ENCODE measurements at places on chromosomes 5 and 9.

DNA sequence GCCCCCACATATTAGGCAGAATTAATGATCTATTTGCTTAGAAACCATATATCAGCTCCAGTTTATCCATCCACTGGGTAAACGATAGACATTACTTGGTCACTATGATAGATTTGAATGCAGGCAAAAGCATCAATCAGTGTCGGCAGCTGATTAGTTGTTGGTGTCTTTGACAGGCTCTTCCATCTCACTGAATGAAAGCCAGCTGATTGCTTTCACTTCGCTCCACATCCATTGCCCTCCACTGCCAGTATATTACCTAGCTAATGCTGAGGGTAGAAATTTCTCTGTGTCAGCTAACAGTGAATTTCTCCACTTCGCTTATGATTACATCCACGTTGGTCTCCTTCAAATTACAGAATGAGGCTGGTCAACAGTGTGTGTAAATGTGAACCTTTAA, 821.3 kb upstream of the TYRP1 start:
- DNase-seq: no peak

DNA sequence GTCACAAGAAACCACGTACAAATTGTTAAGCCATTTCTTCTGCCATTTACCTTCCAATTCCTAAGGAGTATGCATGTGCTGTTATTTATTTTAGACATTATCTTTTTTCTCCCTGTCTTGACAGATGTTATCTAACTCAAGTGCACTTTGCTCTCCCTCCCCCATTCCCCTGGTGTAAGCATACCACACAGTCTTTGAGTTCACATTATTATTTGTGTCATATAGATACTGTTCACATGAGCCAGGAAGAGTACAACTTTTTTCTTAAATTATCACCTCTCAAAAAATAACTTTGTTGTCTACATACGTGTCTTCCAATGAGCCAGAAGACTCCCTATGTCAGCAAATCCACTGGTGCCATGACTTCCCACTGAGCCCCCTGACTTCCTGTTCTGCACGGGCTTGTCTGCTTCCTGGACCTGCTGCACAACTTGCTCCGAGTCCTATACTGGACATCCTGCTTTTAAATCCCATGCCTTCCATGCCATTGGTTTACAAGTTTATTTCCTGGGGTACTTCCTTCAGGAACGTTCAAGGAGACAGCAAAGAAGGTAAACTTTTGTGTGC, 19.9 kb upstream of the FAM120A start:
- no peak for DNase-seq

DNA sequence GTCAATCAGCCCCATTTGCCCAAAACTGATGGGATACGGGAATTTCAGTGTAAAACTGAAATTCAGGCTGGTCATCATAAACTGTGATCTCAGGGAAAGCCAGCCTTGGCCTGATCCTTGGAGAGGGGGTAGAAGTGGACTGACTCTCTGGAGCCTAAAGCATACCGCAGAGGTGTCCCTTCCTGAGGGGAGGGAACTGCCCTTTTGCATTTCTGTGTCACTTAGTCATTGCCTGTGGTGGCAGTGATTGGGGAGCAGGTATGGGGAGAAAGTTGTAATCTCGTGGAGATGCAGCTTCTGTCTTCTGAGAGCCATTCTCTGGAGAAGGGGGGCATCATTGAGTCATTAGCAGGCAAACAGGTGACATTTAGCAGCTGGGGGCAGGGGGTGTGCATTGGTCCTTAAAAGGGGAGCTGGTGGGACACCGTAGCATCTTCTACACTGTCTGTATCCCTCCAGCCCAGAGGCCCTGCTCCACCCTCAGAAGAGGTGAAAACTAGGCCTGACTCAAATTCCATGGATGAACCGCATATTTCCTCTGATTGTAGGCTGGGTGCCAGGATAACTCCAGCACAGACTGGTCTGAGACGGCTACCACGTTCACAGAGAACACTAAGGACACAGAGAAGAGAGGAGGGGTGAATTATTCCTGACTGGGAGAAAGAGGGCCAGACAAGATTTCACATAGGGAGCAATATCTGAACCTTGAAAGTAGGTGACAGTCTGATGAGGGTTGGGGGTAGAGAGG, 143.3 kb downstream of the SEC61B start:
- DNase-seq: no peak

DNA sequence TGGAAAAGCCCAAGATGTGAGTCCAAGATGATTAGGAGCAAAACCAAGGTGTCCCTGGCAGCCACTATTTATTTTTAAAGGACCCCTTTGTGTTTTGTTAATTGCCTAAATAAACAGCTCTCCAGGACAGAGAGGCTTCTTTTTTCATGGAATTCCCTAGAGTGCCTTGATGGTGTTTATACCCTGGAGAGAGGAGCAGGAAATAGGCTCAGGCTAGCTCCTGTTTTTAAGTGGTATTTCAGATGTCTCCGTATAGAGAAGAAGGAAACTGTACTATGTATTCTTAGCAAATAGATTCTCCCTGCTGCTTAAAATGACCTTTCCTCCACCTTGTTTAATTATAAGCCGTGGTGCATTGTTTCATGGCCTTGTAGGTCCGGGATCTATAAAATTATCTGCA, 292.4 kb downstream of the CD180 start:
- DNase-seq: no peak

- DNase-seq: no peak
These were observed 1.5 kb downstream of the LCN10 start for GRCh38 chr9:136740971-136741882.

Measured in activated CD4-positive, alpha-beta T cell treated with anti-CD3 and anti-CD28 coated beads, Interleukin-2, amount 50 U/mL, for 48 hours (primary cell).